ENCODE measurements at places on chromosomes 5 and 9.
A peak's percentile ranks its signal among the peaks of the same experiment; 100 is the strongest.

DNA sequence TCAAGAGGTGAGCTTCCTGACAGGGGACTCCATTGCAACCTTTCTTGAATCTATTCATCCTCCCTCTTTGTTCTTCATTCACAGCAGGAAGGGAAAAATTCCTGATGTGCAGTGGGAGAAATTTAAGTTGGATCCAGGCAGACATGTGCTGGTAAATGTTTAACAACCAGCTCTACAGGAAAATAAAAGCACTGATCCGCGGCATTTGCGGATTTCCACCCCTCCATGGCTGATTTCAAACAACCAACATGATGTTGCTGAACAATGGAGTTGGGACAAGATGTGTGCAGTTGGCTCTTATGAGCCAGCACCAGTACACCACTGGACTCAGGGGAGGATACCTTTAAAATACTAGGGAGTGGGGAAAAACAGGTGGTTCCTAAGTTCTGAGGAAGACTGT, 47.0 kb downstream of the SPRY4 start:
- DNase-seq = no peak

DNA sequence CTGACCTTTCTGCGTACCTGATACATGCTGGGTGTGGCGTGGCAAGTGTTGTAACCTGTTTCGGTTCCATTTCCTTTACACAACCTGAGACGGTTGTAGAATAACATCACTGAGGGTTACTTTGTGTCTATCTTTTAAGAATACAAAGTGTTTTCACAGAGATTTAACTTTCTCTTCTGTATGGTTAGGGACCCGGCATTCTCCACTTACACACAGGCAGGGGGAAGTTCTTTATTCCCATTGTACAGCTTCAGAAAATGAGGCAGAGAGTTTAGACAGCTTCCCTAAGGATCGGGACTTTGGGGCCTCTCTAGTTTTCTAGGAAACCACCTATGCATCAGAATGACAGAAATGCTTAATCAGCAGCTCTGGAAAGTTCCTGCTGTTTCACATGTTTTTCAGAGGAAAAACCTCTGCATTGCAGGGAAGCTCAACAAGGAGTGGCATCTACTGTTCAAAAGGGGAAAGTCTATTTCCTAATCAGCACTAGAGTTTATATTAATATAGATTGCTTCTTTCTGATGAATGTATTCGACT, 41.3 kb downstream of the CAST start:
- no peak for DNase-seq

GRCh38 chr5:14790911-14791310, 80.7 kb downstream of the ANKH start:
- no peak for DNase-seq

DNA sequence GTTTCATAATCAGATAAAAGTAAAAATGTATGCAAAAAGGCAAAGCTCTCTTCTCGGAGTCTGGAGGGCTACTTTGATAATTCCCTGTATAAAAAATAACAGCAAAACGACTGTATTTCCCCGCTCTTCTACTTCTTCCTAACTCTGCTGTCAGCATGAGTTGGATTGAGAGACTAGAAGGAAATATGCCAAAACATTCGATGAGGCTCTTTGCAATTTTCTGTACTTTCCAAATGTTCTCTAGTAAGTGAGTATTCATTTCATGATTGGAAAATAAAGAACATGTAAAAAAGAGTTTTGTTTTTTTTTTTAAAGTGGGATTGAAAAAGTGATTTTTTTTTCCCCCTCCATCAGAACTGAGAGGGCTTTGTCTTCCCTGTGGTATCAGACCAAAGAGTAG, 677.5 kb downstream of the ACTL7B start:
- no peak for DNase-seq

DNA sequence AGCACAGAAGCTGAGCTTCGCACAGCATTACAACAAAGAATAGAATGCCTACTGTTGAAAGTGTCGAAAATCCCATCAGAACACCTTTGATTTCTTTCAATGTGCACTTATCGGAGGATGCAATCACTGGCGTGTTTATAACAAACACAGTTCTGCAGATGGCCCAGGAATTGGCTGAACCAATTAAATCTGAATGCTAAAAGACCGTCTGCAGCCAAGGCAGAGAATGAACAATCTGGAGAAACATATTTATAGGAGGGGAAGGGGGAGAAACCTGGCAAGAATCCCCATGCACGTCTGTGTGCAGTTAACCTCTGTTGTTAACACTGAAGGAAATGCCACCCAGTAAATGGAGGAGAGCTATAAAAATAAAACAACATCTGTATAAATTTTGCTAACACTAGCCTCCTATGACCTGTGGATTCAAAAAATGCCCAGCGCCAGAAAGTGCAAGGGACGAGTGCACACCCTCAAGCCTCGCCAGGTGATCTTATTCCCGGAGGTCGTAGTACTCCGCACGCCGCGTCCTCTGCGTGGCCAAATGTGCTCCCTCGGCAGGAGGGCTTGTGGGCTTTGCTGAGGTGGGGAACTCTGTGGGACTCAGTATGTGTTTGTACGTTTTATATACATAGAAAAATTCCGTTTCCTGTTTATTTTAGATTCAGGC, 56.8 kb downstream of the PTCH1 start:
- no peak for DNase-seq

DNA sequence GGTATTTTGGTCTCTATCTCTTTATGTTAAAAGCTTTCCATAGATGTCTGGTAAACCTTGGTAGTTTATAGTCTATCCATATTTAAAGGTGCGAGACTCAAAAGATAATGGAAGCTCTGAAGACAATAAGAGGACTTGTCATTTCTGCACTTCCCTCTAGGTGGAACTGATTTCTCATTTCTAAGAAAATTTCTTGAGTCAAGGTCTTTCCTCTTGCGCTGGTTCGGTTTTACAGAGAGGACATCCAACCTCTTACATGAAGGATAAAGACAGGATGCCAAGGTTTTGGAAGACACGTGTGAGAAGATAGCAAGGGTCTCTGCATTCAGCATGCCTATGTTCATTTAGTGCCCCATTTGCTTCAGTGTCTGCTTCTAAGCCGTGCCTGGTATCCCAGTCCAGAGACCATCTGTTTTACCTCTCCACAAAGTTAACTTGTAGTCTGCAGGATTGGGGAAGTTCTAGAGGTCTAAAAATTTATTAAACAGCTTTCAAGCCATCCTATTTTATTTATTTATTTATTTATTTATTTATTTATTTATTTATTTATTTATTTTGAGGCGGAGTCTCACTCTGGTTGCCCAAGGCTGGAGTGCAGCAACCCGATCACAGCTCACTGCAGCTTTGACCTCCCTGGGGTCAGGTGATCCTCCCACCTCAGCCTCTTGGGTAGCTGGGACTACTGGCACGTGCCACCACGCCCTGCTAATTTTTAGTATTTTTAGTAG, 41.6 kb downstream of the KIAA1191 start:
- peak; percentile 6 for DNase-seq

DNA sequence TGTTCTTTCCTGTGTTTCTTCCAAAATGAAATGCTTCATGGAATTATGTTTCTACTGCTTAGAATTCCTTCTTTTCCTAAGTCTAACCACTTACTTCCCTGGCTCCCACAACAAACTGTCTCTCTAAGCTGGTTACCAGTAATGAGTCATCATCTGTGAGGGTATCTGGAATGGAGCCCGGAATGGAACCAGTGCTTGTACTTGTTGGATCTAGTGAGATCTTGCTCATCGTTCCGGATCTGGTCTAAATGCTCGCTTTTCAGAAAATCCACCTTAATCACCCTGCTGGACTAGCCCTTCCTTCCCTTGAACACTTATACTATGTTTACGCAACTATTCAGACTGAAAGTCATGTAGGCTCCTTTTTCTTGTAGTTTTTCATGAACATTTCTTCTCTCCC, 184.8 kb downstream of the PBX3 start:
- peak; percentile 97 for DNase-seq

DNA sequence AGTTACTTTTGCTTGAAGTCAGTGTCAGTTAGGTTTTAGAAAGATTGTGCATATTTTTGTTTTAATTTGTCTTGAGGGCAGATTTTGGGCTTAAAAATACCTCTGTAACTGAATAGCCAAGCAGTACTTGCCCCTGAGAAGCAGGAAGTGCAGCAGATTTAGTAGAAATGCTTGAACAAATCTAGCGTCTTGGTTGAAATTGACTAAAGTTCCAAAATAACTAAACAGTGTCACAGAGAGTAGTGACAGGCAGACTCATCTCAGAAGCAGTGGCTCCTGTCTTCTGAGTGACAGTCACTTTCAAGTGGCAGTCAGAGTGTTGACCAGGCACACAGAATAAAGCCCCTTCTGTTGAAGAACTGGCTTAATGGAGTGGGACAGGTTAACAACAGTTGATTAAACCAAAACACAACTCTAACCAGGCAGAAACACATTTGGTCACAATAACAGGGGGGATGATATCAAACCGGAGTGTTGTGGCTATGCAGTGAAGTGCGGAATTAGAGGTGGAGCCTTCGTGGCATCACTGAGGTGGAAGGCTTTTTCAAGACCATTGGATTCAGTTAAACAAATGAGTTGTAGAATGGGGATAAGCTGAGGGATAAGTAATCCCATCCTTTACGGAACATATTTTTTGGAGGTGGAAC, 29.1 kb downstream of the TRIO start:
- no peak for DNase-seq

- DNase-seq = no peak
Measured at GRCh38 chr9:2339416-2339815, 282.2 kb upstream of the VLDLR start.

GRCh38 chr5:118657576-118657975, 330.8 kb downstream of the DTWD2 start:
- no peak for DNase-seq

- DNase-seq = peak; percentile 36
Measured at GRCh38 chr5:181189962-181190710, 14.9 kb downstream of the TRIM7 start.

DNA sequence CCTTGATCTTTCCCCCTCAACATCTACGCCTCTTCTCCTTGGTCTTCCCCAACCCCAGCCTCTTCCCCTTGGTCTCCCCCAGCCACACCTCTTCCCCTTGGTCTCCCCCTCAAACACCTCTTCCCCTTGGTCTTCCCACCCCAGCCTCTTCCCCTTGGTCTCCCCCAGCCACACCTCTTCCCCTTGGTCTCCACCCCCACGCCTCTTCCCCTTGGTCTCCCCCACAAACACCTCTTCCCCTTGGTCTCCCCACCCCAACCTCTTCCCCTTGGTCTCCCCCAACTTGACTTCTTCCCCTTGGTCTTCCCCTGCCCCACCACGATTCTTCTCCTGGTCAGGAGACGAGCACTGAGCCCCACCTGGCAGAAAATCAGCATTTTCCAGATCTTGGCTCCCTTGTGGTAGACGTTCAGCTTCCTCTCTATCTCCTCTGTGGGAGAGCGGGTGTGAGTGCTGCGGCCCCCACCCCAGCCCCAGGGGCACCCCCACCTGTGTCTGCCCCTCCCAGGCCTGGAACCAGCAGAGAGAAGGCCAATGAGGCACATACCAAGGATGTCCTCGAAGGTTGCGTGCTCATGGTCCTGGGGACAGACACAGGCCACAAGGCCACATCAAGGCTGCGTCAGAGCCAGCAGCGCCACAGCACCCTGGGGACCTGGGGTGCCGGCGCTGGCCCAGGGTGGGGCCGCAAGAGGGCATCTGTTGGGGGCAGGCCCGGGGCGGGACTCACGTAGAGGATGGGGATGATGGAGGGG, 7.0 kb downstream of the NSMF start:
- no peak for DNase-seq

- peak; percentile 78 for DNase-seq
Measured at GRCh38 chr5:95644351-95645042, 2.1 kb upstream of the RFESD start.

DNA sequence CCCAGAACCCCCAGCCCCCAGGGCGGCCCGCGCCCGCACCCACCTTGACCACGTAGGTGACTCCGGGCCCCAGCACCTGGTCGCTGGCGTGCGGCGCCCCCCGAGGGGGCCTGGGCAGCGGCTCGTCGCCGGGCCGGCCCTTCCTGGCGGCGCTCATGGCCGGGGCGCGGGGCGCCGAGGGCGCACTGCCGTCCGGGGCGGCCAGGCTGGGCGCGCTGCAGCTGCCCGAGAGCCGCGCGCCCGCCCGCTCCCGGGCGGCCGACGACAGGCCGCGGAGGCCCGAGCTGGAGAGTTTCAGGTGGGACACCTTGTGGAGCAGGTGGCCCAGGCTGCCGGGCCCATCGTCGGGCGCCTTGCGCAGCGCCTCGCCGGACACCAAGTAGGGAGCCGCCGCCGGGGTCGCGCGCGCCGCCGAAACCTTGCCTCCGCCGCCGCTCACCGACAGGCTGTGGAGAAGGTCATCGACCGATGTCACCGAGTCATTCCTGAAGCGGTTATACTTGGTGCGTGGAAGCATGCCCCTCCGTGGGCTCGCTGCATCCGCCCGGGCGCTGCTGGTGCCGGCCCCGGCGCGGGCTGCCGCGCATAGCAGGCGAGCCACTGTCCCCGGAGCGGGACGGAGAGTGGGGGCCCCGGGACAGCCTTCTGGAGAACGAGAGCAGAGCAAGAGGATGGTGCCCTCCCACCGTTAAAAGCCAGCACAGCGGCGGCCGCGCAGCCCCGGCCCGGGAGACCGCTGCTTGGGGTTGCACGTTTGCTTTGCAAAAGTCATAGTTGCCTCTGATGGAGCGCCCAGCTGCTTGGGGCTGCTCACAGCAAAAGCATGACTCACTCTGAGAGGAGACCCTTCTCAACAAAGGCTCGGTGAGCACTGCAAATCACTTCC, at the start of gene SHC3:
Gene SHC3 (minus strand): TSS at position 875 of the 886 bp plus-strand sequence. CDS start 358 bp downstream, at position 517.
- DNase-seq = peak; percentile 78

DNA sequence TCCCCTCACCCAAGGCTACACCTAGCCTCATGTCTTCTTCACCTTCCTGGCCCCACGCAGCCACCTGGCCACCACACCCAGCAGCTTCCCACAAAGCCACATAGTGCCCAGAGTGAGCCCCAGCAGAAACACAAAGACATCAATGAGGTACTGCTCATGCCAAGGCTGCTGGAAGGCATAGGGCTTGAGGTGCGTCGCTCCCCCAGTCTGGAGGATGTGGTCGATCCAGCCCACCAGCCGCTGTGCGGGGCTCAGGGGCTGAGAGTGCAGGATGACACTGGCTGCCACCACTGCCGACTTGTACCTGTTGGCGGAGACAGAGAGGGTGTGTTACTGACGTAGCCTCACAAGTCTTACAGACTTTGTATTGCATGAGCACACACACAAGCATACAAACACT, 15.8 kb upstream of the CAPSL start:
- no peak for DNase-seq

GRCh38 chr5:6753851-6754250, 40.6 kb downstream of the TENT4A start:
- no peak for DNase-seq

DNA sequence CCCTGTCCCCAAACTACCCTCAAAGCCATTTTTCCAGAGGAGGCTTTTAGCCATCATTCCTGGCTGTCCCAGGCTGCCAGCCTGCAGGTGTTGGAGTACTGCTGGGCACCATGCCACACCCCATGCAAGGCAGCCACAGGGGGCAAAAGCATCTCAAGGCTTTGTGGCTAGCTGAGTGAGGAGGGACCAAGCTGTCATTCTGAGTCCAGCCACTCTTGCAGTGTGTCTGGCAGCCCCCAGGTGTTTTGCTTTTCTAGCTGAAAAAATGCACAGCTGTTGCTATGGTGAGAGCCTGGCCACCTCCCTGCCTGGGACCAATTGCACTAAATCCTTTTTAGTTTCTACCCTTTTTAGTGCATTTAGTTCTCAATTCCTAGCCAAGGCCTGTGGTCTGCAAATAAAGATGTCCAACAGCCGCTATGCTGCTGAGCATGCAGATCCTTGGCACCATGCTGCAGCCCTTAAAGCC, 50.4 kb upstream of the PTGS1 start:
- DNase-seq = peak; percentile 23
